ENCODE measurements at places on chromosomes 3 and 15.

- no peak for DNase-seq
These were observed 48.2 kb upstream of the ALDH1A3 start for GRCh38 chr15:100831467-100831866.

DNA sequence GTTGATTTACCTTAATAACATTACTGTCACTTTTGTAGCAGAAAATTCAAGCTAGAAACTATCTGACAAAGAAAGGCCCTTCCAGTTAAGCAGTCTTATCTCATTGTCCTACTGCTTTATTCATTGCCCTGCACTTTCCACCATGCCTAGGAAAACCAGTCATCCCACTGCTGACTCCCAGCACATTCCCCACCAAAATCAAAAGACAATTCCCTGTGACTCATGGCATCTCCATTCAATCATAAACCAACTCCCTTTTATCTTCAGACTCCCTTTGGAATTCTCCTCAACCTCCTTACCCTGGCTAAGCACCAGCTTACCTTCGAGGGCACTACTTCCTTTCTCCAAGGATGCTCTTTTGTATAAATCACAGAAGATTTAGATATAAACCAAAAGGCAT is 184.3 kb downstream of the PLCH1 start:
- no peak for DNase-seq

GRCh38 chr3:120550546-120550945 is 45.6 kb upstream of the NDUFB4 start:
- no peak for DNase-seq

GRCh38 chr15:39172380-39173281 is 408.2 kb upstream of the THBS1 start:
- no peak for DNase-seq

GRCh38 chr3:197728487-197728886 is 8.2 kb downstream of the RUBCN start:
- no peak for DNase-seq

DNA sequence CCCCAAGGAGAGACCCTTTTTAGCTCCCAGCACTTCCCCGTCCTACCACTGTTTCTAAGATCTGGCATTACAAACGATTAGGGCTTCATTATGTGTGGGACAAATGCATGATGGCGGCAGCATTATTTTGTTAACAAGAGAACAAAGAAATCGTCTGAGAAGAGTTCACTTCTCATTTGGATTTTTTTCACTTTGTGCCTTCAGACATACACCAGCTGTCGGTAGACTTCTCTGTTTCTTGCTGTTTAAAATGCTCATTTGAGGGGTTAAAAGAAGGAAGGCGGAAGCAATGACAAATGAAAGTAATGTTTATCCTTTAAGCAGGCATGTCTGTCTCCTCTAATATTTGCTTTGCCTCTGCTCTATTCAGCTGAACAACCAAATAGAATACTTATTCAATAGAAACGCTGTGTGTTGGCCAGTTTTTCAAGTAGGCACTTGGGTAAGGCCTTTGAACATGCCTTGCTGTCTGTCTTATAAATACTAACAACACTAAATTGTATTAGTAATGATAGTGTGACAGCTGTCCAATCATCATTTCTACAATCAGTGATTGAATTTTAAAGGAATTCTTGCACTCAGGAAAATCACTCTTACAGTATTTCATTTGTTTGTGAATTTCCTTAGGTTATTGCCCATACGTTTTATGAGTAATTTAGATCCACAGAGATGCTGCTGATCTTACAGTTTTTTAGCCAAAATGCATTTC is 382.4 kb downstream of the IL5RA start:
- no peak for DNase-seq

DNA sequence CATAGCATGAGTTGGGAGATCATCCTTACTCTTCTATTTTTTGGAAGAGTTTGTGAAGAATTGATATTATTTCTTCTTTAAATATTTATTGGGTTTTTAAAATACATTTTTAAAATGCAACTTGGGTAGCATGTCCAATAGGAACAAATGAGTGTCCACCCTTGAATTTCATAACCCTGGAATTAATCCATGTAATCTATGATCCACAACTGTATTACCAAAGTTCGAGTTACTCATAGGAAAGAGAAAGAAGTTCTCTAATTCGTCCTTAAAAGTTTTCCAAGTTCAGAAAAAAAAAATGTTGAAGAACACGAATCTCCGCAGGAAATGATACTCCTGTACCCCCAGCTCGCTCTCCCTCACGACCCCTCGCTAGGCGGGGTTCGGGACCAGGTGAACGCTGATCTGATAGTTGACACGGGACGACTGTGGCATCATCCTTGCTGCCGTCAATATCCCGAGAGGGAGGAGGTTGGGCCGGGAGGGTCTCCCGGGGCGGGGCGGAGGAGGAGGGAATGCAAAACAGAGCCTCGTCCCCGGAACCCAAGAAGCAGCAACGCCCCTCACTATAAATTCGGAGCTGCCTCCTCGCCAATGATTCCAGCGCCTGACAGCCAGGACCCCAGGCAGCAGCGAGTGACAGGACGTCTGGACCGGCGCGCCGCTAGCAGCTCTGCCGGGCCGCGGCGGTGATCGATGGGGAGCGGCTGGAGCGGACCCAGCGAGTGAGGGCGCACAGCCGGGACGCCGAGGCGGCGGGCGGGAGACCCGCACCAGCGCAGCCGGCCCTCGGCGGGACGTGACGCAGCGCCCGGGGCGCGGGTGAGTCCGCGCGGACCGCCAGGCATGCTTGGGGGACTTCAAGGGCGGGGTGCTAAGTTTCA is at the start of gene AGTR1:
TSS of gene AGTR1 (plus strand) at position 598 of the 884 bp plus-strand sequence. CDS start 43,133 bp downstream, outside the sequence.
- no peak for DNase-seq

- DNase-seq, result no peak
These were observed 11.0 kb downstream of the PARP16 start for GRCh38 chr15:65275728-65276126.

DNA sequence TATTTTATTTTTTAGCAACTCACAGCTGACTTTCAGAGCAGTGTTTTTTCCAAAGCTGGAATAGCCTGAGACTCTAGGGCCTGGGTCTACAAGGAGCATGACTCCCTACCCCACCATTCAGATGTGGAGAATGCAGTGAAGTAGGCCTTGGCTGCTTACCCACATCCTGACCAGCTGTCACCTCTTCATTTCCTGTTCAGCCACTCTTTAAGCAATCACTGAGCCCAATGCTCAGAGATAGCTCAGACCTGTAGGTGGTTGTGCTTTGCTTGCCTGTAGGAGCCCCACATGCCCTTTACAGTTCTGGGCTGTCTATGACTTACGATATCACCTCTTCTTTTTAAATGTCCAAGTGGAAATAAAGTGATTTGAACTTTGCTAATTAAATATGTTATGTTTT is 148.1 kb downstream of the NEK11 start:
- DNase-seq, result peak; percentile 2

GRCh38 chr3:133460809-133461208 is 61.0 kb downstream of the BFSP2 start:
- no peak for DNase-seq

DNA sequence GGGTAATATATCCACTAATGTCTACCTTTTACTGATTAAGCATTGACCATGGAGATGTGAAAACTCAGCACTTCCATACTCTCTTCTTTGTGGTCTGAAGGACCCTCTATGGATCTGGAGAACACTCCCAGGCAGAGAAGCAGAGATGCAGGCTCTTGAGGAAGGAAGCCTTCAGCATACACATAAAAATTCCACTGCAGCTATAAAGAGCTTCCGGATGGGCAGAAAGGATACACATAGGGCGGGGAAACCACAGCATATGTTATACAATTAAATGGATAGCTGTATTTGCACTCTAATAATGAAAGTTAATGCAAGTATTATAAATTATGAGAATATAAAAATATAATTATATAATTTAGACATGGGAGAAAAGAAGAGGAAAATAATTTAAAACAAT is 1258.2 kb upstream of the ALCAM start:
- no peak for DNase-seq

DNA sequence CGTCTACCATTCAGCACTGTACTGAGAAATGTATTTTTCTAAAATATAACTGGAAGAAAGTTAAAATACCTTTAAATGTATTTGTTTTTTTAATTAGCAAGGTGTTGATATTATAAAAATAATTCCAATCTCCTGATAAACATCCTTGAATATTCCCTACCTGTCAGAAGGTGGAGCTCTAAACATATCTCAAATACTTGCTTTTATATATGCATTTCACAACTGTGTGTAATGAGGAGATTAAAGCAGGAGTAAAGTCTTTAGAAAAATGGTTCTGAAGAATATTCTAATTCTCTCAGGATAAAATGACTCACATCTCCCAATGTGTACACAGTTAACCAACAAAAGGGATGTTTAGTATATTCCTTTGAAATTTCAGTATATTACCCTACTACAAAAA is 422.7 kb downstream of the PLCL2 start:
- no peak for DNase-seq

DNA sequence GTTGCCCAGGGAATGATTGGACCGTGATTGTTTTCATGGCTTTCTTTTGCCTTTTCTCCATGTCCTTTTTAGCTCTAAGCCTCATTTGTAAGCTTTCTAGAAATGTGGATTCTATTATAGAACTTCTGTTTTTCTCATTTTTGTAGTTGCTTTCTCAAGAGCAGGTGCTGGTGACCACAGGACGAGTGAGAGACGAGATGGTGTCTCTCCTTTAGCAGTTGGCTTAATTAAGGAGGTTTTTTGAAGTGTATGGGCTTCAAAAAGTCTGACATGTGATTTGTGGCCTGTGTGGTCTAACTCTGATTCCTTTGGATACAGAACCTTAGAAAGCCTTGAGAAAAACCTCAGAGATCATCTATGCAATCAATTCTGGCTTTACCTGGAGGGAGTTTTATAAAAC is 292.8 kb downstream of the LPP start:
- DNase-seq, result no peak

GRCh38 chr3:182420741-182421140 is 372.6 kb upstream of the ATP11B start:
- DNase-seq, result no peak

DNA sequence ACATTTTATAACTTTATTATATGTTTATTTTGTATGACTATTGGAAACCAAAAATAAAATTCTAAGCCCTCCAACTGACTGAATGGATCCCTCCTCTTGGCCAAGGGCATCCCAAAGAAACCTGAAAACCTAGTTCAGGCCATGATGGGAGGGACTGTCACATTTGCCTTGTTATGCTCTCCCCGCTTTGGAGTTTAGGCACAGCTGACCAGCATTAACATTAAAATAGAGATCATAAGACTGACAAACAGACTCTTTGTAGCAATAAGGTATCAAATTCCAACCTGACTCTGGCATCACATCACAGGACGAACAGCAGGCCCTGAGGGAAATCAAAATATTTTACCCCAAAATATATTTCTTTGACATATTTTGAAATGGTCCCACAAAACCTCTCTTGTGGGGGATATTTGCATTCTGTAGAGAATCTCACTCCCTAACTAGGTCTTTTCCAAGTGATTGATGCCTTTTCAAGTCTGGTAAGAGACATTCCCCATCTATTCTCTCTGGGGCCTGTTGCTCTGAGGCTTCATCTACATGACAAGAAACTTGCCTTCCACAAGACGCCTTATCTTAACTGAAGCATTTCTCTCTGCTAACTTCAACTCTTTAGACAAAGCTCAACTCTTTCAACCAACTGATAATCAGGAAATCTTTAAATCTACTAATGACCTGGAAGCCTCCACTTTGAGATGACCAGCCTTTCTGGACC is 81.8 kb upstream of the PRR23E start:
- DNase-seq, result no peak

DNA sequence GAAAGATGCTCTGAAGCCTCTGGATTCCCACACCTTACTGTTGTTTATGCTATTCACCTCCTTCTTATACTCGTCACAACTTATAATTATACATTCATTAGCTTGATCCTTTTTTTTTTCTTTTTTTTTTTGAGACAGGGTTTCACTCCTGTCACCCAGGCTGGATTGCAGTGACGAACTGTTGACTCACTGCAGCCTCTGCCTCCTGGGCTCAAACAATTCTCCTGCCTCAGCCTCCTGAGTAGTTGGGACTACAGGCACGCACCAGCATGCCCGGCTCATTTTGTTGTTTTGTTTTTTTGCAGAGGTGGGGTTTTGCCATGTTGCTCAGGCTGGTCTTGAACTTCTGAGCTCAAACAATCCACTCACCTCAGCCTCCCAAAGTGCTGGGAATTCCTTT is 143.6 kb downstream of the PLCL2 start:
- no peak for DNase-seq

GRCh38 chr15:30917013-30917412 is 13.3 kb downstream of the FAN1 start:
- no peak for DNase-seq

DNA sequence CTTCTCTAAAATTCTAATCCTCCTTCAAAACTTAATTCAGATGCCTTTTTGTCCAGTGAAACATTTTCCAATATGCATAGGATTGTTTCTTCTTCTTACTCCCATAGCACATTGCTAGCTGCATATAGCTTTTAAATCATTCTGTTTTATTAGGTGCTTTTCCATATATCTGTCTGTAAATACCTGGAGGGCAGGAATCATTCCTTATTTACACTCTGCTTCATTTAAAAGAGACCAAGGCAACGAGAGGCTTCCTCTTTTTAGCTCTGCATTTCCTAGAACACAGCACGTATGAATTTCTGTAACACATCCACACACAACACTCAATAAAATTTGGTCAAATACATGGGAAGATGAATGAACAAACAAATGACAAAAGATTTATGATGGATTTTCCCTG is 43.5 kb upstream of the KPNA4 start:
- DNase-seq, result no peak

- DNase-seq, result no peak
These were observed 90.8 kb upstream of the C3orf80 start for GRCh38 chr3:160134454-160134853.

DNA sequence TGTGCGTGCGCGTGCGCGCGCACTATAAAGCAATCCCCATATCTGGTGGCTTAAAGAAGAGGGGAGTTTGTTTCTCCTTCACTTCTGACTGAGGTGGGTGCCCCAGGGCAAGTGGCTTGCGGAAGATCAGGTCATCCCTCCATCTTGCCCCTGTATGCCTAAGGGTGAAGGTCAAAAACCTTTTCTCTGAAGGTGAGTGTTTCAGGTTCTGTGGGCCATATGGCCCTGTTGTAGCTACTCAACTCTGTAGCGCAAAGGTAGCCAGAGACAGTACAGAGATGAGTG is 5.5 kb downstream of the ABTB1 start:
- no peak for DNase-seq

DNA sequence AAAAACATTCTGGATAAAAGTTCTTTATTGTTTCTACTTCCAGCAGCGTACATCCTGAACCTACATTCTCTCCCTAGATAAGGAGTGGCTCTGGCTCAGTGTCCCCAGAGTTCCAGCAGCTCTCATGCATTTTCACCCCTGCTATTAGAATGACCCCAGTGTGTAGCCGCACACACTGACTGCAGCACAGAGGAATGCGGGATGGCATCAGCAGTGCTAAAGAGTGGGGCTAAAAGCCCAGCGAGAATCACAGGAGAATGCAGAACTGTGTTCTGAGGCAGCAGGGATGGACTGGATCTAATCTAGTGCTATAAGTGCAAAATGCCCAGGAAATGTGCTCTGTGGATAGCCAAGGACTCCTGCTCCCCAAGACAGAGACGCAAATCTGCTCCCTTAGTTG is 66.4 kb upstream of the TJP1 start:
- DNase-seq, result no peak
